ENCODE measurements at places on chromosomes 12 and 14.

DNA sequence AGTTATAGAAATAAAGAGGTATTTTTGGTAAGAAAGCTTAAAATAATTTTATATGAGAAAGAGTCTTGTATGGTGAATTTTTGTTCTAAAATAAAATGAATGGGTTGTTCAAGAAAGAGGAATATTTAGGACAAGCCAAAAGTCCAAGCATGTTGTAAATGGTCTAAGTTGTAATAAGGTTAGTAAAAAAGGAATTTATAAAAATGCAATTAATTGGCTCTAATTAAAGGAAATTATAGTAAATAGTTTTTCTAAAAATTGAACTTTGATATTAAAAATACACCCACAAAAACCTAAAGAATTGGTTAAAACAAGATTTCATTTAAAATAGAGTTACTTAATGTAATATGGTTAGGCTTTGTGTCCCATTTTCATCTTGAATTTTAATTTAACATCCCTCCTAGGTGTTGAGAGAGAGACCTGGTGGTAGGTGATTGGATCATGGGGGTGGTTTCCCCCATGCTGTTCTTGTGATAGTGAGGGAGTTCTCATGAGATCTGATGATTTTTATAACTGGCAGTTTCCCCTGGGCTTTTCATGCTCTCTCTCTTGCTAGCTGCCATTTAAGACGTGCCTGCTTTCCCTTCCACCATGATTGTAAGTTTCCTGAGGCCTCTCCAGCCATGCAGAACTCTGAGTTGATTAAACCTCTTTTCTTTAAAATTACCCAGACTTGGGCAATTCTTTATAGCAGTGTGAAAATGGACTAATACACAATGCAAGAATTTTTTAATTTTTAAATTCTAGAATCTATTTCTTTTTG, 13.0 kb downstream of the SLC22A17 start:
- DNase-seq, result no peak

GRCh38 chr12:104507672-104508071, 50.9 kb downstream of the CHST11 start:
- no peak for DNase-seq

GRCh38 chr12:132500142-132500855, 10.3 kb downstream of the FBRSL1 start:
- no peak for DNase-seq

GRCh38 chr12:57892232-57892972, 45.9 kb upstream of the CTDSP2 start:
- DNase-seq, result no peak

DNA sequence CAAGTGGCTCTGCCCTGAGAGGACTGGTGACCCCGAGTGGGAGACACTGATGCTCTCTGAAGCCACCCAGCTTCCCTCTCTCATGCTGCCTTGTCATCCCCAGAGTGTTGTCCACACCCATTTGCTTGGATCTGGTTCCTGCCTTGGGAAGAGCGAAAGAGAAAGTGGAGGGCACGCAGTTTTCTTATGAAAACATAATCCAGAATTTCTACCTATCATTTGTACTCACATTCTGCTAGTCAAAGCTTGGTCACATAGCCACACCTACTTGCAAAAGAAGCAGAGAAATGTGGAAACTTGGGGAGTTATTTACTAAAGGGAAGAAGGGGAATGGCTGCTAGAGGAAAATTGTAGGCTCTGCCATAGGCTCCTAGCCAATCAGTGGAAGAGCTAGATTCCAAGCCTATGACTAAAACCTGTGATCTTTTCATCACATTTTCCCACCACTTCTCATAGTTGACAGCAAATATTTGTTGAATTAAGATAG, 326.3 kb downstream of the ZFP36L1 start:
- no peak for DNase-seq

DNA sequence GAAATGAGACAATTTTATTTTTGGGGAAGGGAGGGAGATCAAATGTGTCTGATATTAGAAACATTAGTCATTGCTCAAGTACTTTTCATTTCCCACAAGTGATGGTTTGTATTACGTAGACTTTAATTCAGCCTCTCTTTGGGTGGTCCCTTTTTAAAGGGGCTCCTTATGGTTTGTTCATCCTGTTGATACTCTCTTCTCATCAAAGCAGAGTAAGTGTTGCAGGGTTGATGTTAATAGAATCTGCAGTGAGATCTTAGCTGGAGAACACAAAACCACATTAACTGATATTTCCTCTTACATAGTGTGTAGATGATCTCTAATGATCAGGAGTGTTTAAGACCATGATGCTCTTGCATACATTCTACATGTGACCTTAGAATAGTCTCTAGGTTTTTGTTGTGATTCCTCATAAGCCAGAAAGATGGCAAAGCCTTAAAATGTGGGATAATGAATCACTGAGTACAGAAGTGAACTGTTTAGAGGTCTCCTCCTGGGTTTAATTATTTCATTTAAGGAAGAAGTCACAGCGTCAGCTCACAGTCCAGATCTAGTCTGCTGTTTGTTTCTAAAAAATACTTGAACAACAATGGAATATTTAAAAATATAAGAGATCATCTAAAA, 87.4 kb upstream of the PTPRR start:
- DNase-seq, result no peak

GRCh38 chr14:105913221-105913620, 386.8 kb downstream of the TMEM121 start:
- no peak for DNase-seq

DNA sequence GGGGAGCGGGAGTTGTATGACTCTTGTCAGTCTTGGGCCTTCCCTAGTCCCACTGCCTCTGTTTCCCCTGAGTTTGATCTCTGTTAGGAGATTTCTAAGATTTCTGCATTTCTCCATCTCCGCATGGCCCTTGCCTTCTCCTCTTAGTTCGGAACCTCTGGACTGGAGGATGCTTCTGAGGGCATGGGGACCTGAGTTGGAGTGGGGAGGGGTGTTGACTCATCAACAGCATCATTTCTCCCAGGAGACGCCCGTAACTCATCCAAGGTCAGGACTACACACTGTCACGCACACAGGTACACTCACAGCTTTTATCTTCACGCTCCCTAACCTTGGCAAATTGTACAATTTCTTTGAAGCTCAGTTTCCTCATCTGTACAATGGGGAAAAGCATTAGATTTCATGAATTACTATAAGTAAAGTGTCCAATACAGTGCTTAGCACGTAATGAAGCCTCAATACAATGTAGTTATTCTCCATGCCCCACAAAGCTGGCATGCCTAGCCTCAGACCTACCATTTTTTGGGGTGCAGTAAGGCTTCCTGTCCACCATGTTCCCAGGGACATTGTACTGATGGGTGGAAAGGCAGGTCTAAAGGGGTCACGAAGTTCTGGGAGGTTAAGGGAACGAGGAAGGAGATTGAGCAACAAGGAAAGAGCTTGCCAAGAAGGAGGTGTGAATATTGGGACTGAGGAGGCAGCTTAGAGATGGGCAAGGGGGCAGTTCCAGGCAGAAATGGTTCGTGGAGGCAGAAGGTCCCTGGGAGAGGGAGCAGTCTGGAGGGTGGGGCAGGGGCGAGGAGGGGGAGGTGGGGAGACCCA, 600 bp upstream of the LAG3 start:
- DNase-seq, result no peak

- no peak for DNase-seq
Measured at GRCh38 chr14:68692216-68692615, 100.7 kb downstream of the ZFP36L1 start.

DNA sequence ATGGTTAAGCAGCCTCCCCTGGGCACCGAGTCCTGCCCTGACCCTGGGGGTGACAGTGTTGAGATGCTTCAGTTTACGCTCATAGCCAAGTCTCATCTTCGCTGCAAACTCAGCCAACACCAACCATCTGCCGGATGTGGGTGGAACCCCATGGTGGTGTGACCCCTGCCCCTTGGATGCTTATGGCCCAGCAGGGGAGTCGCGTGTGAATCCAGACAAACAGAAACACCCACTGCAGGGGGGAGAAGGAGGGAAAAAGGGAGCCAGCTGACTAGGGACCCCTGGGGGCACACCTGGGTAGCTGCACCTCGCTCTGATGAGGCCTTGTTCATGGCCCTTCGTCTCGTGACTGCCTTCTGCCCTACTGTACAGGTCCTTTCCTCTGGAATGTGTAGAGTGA, 23.8 kb downstream of the AACS start:
- DNase-seq, result no peak

DNA sequence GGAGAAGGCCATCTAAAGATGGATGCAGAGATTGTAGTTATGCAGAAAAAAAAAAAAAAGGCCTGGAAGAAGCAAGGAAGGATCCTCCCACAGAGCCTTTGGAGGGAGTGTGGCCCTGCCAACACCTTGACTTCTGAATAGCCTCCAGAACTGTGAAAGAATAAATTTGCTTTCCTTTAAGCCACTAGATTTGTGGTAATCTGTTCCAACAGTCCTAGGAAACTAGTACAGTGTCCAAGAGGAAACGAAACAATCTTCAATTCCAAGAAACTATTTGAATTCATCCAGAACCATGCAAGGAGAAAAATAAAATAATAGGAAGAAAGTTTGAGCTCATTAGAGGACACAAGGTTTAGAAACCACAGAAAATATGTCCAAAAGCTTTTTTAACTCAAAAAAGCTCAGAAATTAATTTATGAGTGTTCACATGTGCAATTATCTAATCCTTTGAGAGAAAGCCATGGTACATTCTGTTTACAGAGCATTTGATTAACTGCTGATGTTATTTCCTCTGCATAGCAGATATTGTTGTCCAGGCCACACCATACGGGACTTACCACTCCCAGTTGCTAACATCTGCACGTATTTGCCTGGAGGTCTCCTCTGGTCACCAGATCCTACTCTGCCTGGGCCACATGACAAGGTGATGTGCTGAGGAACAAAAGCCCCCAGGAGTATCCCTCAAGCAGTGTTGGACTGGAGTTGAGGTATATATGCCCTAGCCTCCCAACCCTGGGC, 30.0 kb upstream of the STAB2 start:
- DNase-seq, result no peak

- DNase-seq, result no peak
Measured at GRCh38 chr14:100622224-100622623, 35.0 kb upstream of the BEGAIN start.

- no peak for DNase-seq
Measured at GRCh38 chr12:64099397-64099796, 122.7 kb downstream of the KICS2 start.

DNA sequence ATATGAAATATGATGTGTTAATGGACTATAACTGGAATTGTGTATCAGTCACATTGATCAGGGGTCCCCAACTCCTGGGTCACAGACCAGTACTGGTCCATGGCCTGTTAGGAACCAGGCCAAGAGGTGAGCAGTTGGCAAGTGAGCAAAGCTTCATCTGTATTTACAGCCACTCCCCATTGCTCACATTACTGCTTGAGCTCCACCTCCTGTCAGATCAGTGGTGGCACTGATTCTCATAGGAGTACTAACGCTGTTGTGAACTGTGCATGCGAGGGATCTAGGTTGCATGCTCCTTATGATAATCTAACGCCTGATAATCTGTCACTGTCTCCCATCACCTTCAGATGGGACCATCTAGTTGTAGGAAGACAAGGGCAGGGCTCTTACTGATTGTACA, 72.3 kb downstream of the CDK17 start:
- no peak for DNase-seq

DNA sequence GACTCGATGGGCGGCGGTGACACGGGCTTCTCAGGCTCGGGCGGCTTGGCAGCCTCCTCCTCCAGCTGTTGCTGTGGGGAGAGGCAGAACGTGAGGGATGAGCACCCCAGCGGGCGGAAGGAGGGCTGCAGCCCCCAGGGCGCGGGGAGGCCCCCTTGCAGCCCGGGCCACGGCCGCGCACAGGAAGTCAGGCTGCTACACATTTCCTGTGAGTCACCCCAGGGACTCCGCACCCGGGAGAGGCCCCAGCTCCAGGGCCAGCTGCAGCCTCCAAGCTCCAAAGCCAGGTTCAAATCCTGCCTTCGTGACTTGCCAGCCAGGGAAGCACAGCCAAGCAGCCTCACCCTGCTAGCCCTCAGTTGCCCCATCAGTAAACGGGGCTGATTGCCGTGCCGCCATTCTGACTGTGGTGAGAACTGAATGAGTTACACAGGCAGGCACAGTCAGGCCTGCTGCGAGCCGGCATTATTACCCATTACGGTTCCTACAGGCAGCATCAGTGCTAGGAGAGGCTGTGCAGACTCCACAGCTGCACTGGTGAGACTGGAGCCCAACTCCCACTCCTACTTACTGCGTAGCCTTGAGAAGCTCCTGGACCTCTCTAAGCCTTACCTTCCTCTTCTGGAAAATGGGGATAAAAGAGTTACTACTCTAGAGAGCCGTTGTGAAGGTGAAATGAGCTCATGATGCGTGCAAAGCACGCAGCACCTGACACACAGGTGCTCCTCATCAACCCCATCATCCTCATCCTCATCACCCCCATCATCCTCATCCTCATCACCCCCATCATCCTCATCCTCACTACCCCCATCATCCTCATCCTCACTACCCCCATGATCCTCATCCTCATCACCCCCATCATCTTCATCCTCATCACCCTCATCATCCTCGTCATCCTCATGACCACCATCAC, 100.9 kb downstream of the NCOR2 start:
- no peak for DNase-seq

- no peak for DNase-seq
Measured at GRCh38 chr12:119036878-119037825, 55.8 kb downstream of the SRRM4 start.

DNA sequence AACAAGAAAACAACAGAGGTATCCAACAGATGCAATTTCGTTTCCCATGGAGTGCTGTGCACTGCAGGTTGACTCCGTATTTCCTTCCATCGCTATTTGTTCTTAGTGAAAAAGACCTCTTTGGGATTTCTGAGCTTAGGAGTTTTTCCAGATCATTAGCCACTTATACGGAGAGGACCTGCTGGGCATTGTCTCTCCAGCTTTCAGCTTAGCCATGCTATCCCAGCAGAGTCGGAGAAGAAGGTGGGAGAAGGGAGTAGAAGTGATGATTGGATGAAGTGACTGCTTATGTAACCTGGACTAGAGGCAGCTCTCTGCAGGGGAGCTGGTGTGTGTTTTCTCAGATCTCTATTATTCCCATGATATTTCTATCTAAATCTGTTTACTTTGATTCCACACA, 737.7 kb downstream of the DIO2 start:
- DNase-seq, result no peak

GRCh38 chr14:68312884-68313610, 479.8 kb downstream of the ZFP36L1 start:
- DNase-seq, result no peak

GRCh38 chr14:64201296-64201695, 92.9 kb downstream of the ESR2 start:
- no peak for DNase-seq

DNA sequence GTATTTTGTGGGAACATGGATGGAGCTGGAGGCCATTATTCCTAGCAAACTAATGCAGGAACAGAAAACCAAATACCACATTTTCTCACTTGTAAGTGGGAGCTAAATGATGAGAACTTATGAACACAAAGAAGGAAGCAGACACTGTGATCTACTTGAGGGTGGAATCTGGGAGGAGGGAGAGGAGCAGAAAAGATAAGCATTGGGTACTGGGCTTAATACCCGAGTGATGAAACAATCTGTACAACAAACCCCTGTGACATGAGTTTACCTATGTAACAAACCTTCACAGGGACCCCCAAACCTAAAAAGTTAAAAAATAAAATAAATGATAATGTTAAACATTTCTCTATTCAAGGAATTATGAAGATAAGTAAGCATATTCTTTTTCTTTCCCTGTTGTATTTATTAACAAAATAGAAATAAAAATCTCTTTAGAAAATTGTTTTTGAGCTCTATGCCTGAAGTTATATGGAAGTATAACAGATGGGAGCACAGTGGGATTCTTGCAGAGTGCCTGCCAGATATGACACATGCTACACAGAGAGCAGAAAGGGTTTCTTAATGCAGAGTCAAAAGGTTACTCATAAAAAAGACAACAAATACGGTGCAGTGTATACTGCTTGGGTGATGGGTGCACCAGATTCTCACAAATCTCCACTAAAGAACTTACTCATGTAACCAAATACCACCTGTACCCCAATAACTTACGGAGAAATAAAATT, 52.0 kb upstream of the SYNE2 start:
- no peak for DNase-seq

All from amygdala (tissue), 56 donors.